ENCODE measurements at places on chromosomes 13 and 19.

DNA sequence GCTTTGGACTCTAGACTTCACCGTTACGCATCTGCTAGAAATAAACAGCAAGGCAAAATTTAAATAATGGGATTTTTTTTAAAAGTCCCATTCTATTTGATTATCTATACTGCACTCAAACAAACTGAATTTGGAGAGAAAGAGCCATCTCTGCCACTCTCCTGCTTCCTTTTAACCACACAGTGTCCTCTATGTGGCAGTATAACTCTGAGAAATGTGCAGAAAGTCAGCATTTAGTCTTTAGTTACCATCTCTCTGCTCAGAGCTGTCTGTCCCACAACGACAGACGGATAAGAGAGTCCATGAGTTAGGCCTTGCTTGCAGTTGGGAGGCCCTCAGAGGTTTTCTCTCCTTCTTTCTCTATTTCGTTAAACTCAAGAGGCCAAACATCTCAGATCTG lies 21.2 kb downstream of the CCNA1 start:
- DNase-seq, result no peak

DNA sequence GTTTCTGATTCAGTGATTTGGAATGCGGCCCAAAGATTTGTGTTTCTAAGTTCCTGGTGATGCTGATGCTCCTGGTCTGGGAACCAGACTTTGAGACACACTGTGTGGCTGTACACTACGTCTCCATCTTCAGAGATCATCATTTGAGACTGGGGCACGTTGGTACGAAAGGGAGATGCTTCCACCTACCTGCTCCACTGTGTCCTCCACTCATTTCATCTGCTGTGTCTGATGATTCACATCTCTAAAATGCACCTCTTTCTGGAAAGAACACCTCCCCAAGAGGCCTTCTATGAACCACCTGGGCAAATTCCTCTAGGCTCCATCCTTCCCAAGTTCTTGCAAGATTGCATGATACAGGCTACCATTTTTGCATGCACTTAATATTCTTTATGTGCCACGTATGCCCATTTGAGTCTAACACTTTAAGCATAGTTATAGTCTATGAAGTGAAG lies 58.6 kb downstream of the ERCC5 start:
- DNase-seq, result no peak

DNA sequence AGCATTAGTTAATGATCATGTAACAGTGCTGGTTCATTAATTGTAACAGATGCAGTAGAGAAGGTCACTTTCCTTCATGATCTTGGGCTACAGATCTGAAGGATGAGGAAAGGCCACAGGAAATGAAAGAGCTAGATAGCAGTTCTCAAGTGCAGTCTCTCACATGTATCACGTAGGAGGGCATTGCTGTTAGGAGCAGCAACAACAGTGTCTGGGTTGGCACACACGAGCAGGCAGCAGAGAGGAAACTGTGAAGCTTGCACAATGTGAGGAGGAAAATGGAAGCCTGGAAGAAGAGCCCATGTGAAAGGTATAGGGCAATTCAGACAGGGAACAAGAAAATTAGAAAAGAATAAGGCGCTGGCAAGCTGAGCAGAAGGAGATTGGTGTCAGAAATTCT lies 1741.5 kb downstream of the PCDH9 start:
- DNase-seq, result no peak

- no peak for DNase-seq
These were observed 67.5 kb downstream of the LATS2 start for GRCh38 chr13:20993661-20994440.

- no peak for DNase-seq
These were observed 49.9 kb upstream of the RFXAP start for GRCh38 chr13:36769126-36769525.

GRCh38 chr19:1780272-1780958 lies 27.1 kb downstream of the ONECUT3 start:
- no peak for DNase-seq

- DNase-seq, result peak; percentile 42
These were observed 42.6 kb upstream of the AMER2 start for GRCh38 chr13:25214491-25215252.

- DNase-seq, result no peak
These were observed 4.8 kb downstream of the USPL1 start for GRCh38 chr13:30622551-30622950.

GRCh38 chr19:29953352-29954247 lies 11.6 kb downstream of the URI1 start:
- no peak for DNase-seq

DNA sequence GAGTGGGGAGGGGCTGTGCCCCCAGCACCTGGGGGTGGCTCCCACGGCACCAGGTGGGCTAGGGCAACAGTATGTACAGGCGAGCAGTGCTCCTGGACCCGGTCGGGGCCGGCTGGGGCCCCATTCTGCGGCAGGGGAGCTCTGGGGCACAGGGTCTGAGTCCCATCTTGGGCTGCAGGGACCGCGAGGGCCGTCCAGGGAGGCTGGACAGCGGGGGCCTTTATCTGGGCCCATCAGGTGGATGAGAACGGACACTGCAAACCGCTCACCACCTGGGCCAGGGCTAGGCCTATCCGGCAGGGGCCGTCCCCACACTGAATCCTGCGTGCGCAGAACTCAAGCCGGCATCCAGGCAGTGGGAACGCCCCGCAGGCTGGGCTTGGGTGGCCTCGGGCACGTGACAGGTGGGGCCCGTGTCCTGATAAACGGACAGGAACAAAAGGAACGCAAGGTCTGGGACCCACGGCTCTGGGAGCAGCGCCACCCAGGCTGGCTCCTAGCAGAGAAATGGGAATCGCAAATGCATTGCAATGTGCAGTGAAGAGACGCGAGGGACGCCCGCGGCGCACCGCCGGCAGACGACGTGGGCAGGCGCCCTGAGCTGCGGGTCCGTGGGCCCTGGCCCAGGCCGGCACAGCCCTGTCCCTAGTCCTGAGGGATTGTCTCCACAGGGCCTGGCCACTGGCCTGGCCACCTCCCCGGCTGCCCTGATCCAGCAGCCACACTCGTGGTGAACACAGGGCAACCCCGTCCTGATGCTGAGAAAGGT lies 29.7 kb downstream of the BTBD2 start:
- no peak for DNase-seq

- DNase-seq, result no peak
These were observed 977.3 kb downstream of the UQCRFS1 start for GRCh38 chr19:28235606-28236125.

DNA sequence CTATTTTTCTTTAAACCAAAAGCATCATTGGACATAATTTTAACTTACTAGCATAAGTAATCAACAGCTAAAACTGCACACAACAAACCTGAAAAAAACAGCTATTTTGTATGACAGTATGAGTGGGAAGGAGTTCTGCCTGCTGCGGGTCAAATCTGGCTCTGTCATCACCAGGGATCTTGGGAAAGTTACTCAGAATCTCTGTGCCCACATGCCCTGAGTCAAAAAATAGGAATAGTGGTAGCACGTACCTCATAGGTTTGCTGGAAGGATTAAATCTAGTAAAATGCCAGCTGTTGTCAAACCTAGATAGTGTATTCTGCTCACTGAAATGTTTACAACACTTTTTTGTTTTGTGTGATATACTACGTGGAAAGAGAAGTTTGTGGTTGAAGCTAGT lies 1.1 kb downstream of the CLN5 start:
- DNase-seq, result no peak

GRCh38 chr13:47949799-47950198 lies 51.3 kb downstream of the SUCLA2 start:
- DNase-seq, result no peak

DNA sequence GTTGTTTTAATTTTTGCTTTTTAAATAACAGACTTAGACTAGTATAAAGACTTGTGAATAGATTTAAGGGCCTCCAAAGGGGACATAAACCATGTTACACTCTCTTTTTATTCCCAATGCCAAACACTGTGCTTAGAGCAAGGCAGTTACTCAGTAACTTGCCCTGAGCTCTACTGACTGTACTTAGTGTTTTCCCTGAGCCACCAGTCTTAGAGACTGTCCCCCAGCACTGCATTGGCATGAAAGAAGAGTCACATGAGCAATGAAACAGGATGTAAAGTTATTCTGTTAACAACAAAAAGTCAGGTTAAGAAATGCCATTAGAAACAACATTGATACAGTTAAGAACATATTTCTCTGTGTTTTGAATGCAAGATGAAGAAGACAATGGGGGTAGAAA lies 187.9 kb downstream of the TBC1D4 start:
- DNase-seq, result no peak

DNA sequence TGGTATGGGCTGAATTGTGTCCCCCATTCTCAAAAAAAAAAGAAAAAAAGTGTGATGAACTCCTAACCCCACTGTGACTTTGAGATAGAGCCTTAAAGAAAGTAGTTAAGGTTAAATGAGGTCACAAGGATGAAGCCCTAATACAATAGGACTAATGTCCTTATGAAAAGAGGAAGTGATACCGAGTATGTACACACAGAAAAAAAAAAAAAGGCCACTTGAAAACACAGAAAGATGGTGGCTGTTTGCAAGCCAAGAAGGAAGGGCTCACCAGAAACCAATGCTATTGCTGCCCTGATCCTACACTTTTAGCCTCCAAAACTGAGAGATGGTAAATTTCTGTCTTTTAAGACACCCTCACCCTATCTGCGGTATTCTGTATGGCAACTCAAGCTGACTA lies 955.6 kb downstream of the PCDH17 start:
- DNase-seq, result no peak

- no peak for DNase-seq
These were observed 4.0 kb upstream of the FLT3LG start for GRCh38 chr19:49469828-49470614.

DNA sequence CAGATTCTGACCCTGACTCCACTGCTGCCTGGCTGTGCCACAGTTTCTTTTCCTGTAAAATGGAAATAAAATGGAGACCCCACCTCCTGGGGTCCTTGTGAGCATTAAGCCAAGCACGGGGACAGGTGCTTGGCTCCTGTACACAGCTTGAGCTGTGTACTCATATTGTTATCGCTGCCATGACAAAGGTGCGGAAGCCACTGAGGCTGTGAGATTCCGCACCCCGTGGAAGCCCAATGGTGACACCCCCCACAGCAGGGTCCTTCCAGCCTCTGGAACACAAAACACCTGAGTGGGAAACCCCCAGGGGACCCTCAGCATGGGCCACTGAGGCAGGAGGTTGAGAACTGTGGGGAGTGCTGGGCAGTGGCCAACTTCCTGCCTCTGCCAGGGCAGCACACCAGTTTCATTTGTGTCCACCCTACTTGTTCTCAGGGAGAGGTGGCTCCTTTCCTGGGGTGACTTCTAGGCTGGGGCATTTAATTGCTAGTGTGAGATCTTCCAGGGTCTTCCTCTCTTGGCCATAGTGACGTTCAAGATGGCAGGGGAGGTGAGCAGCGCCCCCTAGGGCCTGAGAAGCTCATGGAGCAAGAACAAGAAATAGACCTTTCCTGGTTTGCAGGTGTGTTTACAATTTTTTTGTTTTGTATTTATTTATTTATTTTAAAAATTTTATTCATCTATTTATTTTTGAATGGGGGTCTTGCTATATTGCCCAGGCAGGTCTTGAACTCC lies 5.4 kb upstream of the JSRP1 start:
- no peak for DNase-seq

GRCh38 chr13:21079761-21080592 lies 18.6 kb upstream of the LATS2 start:
- no peak for DNase-seq

GRCh38 chr19:4807188-4807587 lies 15.7 kb downstream of the FEM1A start:
- no peak for DNase-seq

GRCh38 chr13:109211616-109212015 lies 574.8 kb downstream of the IRS2 start:
- no peak for DNase-seq

GRCh38 chr13:68099631-68100030 lies 869.5 kb upstream of the PCDH9 start:
- DNase-seq, result no peak

GRCh38 chr19:15123031-15123890 lies 16.1 kb downstream of the SYDE1 start:
- DNase-seq, result no peak

DNA sequence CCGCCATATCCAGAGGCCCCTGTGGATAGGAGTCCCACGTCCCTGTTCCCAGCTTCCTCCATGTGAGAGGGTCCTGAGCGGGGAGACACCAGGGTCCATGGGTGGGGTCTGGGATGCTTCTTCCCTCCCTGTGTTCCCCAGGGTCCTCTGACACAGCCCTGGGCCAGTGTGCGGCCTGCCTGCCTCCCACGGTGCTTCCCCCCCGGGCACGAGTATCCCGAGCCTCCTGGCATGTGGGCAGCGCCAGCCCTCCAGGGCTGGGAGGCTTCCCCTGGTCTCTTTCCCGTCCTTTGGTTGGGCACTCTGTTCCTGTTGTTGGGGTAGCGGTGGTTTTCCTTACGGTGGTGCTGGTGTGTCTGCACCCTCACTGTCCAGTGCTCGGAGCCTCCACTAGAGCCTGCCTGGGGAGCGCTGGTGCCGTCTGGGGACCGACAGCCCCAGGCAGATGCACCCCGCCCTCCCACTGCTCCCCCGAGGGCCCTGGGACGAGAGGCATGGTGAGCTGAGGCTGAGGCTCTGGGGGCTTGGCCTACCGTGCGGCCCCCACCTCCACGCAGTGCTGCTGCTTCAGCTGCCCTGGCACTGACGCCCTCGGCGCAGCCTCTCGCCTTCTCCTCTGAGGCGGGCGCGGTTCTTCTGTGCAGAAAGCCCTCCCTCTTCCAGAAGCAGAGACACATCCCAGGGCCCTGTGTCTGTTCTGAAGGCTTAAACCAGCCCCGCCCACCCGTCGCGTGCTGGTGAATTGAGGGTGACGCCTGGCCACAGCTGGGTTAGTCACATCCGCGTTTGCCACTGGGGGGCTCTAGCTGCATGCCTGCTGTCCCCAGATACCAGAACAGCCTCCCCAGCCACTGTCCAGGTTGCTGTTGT lies 27.9 kb downstream of the PLEKHJ1 start:
- DNase-seq, result no peak

- DNase-seq, result no peak
These were observed 28.5 kb downstream of the VAV1 start for GRCh38 chr19:6800991-6801484.

DNA sequence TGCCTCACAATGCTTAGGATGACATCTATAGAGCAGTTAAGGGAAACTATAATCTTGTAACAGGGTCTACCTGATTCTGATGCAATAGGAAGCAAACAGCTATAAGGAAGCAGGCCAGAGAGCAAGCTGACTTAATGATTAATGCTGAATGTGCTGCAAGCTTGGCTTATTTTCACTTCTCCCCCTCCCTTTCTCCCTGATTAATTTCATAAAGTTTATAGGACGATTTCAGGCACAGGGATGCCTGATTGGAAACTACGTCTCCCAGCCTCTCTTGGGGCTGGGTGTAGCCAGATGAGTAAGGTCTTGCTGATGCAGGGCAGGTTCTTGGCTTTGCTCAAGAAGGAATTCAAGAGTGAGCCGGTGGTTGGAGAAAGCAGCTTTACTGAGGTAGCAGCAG lies 82.8 kb upstream of the MRI1 start:
- DNase-seq, result no peak

DNA sequence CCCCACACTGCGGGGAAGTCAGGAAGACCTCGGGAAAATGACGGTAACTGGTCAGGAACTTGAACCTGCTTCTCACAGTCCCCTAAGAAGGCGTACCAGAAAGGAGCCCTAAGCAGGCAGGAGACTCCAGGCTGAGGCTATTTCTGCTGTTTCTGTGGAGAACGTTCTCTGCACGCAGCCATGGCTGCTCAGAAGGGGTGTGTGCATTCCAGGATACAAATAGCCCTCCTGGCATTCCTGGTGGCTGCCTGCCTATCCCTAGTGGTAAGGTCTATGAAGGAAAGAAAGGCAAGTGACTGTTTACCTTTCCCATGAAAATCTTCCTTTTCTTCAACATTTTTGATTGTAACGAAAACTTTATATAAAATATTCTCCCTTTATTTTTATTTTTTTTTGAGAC lies 2.5 kb downstream of the SGCG start:
- DNase-seq, result no peak

- no peak for DNase-seq
These were observed 297.8 kb downstream of the SHISA2 start for GRCh38 chr13:25753976-25754375.
